ENCODE measurements at places on chromosomes 3 and 15. TPM values are rescaled to one million over a fixed set of nuclear protein-coding genes. Genes with fewer than 3 reads are reported as not detected.

DNA sequence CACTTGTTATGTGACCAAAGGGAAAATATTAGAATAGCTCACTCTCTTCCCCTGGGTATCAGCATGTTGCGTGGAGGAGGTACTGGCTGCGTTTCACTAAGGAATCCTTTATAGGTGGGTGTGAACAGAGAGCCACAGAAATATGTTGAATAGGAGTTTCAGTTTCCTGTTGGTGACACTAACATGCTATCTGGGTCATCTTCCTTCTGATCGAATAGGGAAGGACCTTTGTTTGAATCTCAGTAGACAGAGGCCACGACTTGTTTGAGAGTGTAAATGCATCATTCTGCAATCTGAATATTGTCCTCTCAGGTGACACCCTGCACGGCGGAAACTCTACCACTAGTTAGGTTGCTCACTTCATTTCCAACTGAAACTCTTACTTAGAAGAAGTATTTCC, 157.9 kb upstream of the SLC2A2 start:
- no peak for DNase-seq

DNA sequence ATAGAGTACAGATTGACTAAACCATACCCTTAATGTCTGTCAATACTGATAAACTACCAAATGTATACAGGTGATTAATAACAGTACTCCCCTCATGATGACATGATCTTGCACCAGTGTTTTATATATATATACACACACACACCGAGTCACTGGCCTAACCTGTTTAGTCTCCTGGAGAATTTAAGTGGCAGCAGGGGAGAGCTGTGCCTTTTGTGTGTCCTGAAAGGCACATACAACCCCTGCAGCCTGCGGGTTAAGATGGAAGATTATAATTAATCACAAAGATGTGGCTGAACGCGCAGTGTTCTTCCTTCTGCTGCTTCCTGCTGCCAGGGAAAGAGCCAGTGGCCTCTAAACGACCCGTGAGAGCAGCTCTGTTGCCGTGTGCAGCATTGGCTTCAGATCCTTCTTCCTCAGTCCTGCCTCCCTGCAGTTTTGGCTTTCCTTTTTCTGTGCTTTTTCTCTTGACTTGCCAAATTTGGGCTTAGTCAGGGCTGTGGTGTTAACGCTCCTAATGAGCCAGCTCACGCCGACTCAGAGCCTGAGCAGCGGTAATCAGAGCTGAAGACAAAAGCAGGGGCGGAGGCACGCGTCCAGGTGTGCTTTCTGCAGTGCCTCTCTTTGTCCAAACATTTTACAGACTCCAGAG, 42.5 kb upstream of the UBE3A start:
- DNase-seq = no peak

DNA sequence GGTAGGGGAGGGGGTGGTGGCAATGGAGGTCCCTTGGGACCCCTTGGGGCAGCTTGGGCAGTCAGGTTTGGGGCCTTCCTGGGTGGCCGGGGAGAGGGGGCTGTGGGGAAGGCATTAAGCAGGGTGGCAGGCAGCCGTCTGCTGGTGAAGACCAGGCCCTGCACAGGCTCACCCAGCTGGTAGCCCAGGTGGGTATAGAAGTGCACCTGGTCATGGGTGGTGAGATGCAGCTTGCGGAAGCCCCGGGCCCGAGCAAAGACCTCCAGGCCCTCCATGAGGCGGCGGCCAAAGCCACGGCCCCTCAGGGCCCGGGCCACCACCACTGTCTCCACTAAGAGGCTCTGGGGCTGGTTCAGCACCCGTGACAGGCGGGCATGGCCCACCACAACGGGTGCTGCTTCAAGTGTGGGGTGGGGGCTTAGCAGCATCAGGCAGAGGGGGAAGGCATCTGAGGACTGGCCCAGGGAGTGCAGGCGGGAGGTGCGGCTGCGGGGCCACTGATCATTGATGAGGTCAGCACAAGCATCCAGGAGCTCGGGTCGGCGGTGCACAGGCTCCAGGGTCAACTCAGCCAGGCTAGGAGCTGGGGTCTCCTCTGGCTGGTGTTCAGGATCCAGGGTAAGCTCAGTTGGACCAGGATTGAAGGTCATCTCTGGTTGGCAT, 2.4 kb downstream of the HYAL3 start:
- DNase-seq = no peak

DNA sequence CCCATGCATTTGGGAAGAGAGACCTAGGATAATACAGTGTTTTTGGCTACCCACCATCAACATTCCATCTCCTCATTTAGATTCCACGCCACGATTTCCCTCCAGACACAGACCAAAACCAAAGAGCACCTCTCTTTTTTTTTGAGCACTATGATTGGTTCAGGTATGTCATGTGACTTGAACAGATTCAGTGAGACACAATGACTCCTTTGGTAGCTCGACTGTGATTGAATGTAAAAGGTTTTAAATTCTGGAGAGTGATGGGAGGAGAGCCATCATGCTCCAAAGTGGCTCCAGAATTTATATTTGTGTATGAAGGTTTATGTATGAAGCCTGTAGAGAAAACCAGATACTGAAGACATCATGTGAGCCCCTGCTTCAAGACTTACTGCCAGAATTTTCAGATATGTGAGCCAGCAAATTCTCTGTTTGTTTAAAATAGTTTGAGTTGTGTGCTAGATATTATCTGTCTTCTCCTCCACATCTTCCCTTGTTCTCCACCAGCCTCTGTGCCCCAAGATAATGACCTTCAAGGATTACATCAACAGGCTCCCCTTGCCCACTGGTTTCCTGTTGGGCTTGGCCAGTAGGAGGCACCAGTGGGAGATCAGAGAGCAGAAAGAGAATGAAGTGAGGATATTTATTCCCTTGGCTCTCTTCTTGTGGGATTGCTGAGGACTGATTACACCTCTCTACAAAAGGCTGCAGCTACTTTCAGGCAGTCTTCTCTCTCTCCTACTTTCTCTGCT, 12.5 kb downstream of the MYD88 start:
- no peak for DNase-seq

RAD51 gene
- 3.7 TPM for total RNA-seq

DNA sequence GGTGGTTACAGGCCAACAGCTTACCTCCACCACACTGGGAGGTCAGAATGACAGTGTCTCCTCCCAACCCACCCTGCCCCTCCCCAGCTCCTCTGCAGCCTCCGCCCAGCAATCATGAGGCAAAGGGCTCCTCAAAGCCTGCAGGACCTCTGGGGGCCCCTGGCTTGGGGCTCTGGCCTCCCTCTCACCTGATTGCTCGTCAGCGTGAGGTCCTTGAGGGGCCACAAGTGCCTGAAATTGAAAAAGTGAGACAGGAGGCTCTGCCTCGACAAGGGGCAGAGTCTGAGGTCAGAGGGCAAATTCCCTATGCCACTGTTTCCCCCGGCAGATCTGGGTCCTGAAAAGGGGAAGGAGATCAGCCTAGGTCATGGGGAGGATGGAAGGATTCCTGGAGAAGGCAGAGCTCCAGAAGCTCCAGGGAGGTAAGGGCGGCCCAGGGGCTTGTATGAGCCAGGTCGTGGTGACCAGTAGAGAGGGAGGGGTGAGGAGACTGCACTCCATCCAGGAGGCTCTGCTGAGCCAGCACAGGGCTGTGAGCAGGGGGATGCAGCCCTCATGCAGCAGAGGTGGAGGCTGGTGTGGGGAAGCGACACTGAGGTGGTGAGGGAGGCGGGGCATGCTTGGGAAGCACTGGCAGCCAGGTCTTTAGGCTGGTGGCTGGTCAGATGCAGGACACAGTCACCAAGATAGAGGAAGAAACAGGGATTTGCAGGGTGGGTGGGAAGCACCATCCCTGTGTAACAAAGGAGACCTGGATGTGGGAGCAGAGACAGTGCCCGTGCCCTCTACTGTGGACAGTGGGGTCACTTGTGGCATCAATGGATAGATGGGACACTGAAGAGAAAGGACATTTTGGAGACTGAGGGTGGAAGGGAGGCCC, 20.1 kb downstream of the ALS2CL start:
- DNase-seq = no peak

NPTN gene
- total RNA-seq = 54.0 TPM

DNA sequence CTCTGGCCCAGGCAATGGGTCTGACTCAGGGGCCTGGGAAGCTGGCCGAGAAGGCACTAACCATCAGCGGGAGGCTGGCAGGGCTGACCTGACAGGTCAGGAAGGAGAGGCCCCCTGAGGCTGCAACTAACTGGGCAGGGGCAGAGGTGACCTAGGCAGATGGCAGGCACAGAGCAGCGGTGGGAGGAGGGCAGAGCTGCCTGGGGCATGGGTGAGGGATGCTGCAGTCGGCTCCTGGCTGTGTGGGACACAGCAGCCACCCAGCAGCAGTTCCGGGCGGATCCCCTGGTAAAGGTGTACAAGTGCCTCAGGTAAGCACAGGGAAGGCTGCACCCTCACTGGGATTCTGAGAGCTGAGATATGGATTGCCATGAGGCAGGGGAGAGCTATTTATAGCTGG, 236.1 kb downstream of the OCA2 start:
- no peak for DNase-seq

NOX5 gene
- total RNA-seq = 0.39 TPM

ZDHHC3 gene
- total RNA-seq = 44.7 TPM

DNA sequence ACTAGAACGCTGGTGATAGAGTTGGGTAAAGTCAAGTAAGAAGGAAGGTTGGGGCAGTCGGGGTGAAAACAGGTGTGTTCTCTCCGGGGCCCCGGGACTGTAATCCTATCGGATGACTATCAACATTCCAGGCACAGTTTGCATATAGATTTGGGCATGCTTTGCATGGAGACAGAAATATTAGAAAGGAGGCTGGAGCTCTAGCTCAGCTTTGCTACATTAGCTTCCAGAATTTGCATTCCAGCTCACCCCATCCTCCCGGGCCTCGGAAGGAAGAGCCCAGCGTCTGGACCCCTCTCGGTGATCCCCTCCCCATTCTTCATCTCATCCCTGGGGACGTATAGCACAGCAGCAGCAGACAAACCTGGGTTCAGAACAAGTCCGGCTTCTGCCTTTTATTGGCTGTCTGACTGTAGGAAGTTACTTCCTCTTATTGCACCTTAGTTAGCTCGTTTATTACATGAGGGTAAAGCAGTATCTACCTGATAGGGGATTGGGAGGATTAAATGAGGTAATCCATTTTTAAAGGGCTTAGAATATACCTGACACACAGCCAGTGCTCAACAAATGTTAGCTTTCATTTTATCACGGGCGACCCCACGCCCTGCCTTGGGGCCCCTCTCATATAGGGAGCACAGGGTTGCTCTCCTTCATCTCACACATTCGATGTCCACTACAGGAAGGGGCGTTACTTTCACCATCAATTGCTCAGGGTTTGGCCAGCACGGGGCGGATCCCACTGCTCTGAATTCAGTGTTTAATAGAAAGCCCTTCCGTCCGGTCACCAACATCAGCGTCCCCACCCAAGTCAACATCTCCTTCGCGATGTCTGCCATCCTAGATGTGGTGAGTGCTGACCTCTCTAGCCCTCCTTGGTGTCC, 3.2 kb downstream of the HTR3E start:
- no peak for DNase-seq

DNA sequence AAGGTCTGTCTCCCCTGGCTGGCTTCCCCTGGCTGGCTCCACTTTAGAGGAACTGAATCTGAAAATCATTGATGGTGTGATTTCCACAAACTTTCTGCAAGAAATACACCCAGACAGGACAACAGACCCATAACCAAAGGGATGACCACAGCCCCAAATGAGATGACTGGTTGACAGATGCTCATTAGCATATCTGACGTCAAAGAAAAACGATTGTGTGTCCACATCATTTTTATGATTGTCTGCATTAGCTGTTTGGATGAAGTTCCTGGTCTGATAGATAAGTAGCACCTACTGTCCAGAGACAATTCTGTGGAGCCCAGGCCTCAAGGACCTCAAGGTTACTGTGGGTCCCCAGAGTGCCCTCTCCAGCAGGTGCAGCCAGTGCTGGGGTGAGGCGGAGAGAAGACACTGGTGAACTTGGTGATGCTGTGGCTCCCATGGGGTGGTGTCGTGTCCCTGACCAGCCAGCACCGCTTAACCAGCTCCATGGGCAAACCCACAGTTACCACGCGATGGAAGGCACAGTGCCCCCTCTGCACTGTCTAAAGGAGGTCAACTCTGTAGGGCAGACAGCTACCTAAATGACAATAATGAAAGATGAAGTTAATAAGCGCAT, 127.4 kb downstream of the NSMCE3 start:
- DNase-seq = no peak

SLC9C1 gene
- 0.89 TPM for total RNA-seq

DNA sequence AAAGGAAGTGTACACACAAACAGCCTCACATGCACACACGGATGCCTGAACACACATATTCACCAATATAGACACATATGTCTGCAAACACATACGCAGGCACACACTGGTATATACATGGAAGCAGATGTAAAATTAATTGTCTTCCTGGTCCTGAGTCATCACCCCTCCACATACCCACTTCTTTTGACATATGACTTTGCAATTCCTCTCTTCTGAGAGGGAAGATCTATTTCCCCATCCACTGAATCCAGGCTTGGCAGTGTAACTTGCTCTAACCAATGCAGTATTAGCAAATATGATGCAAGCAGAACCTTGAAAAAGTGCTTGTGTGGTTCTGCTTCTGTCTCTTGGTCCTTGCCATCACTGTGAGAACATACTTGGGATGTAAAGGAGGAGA, 76.8 kb upstream of the HRH1 start:
- DNase-seq = no peak

GRCh38 chr3:100865442-100865841, 127.8 kb downstream of the ABI3BP start:
- DNase-seq = no peak

LSAMP gene
- total RNA-seq = 7.9 TPM

DNA sequence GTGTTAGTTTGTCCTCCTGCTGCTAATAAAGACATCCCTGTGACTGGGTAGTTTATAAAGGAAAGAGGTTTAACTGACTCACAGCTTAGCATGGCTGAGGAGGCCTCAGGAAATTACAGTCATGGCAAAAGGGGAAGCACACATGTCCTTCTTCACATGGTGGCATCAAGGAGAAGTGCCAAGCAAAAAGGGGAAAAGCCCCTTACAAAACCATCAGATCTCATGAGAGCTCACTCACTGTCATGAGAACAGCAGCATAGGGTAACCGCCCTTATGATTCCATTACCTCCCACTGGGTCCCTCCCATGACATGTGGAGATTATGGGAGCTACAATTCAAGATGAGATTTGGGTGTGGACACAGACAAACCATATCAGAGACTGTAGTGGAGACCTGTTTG, 27.0 kb downstream of the TM2D3 start:
- no peak for DNase-seq

- DNase-seq = no peak
Measured at GRCh38 chr15:69591905-69592508, 139.4 kb downstream of the RPLP1 start.

Measured in skin of body (tissue), 3 donors.